ENCODE measurements at places on chromosomes 12 and 14. TPM values are rescaled to one million over a fixed set of nuclear protein-coding genes. Genes with fewer than 3 reads are reported as not detected.

Gene RBP5
- 1.8 TPM for total RNA-seq

Gene BBOF1
- total RNA-seq: 0.50 TPM

Gene ZFP36L1
- 96.1 TPM for total RNA-seq

Gene ADAM20
- 0.13 TPM for total RNA-seq

Gene LIN7A
- not detected for total RNA-seq

Gene KRT81
- not detected for total RNA-seq

Gene RERG
- total RNA-seq: not detected

Gene CYP46A1
- 0.23 TPM for total RNA-seq

Gene SLCO1B1
- not detected for total RNA-seq

Gene CELA1
- total RNA-seq: not detected

Gene SLC4A8
- 5.2 TPM for total RNA-seq

Gene TMCC3
- total RNA-seq: 1.2 TPM

Gene SALL2
- 1.5 TPM for total RNA-seq

Gene SERPINA12
- not detected for total RNA-seq

Gene SLC2A3
- 664 TPM for total RNA-seq

Gene CLEC2B
- total RNA-seq: 79.6 TPM

Gene RPGRIP1
- not detected for total RNA-seq

Gene TMEM253
- total RNA-seq: not detected

Gene GSC
- not detected for total RNA-seq

Gene DACT1
- 0.81 TPM for total RNA-seq

Gene PTCSC3
- total RNA-seq: not detected

Gene IL23A
- total RNA-seq: 11.7 TPM

Gene CD9
- 0.90 TPM for total RNA-seq

Gene KCNA5
- not detected for total RNA-seq

Measured in activated CD4-positive, alpha-beta memory T cell treated with anti-CD3 and anti-CD28 coated beads, Interleukin-2, amount 10 ng/mL, durations not matched to agents 7 days and 5 days (primary cell).